ENCODE measurements at places on chromosomes 6 and 20. TPM values are rescaled to one million over a fixed set of nuclear protein-coding genes. Genes with fewer than 3 reads are reported as not detected.

GRCh38 chr20:18048176-18048575 lies 9.5 kb downstream of the OVOL2 start:
- no peak for DNase-seq

GRCh38 chr6:107709341-107709740 lies 114.8 kb downstream of the SCML4 start:
- no peak for DNase-seq

The PHACTR1 gene
- not detected for total RNA-seq

The COX4I2 gene
- total RNA-seq, result not detected

The TP53TG5 gene
- total RNA-seq, result not detected

DNA sequence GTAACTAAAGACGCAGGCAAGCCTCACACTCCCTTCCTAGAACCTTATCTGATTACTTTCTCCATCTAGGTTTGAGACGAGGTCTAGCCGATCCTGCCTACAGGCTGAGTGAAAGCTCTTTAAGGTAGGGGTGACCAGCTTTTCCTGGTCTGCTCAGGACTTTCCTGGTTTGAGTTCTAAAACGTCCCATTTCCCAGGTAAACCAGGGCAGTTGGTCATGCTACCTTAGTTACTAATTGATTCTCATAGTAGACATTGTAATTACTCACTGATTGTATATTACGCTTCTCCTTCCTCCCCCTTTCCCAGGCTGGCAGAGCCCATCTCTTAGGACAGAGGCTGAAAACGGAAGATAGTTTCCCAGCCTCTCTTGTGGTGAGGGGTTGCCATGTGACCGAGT lies 27.9 kb upstream of the RSPO4 start:
- no peak for DNase-seq

The TMEM151B gene
- total RNA-seq, result 0.32 TPM

The CTAGE9 gene
- total RNA-seq, result not detected

The AIG1 gene
- 16.5 TPM for total RNA-seq

The DNAH8 gene
- 0.16 TPM for total RNA-seq

DNA sequence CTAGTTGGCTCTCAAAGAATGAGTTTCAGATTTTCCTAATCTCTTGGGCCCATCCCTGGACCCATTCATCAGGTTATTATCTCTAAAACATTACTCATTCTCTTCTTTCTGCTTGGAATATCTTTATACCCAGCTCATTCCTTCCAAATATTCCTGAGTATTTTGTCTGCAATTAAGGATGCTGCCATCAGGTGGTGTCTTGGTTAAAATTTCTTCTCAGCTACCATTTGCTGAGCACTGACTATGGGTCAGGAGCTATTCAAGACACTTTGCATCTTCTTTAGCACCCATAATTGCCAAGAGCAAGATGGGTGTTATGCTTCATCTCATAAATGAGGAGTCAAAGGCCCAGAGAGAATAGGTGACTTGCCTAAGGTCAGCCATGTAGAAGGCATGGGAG lies 8.4 kb downstream of the SUN5 start:
- DNase-seq, result no peak

The C20orf141 gene
- not detected for total RNA-seq

The TCF15 gene
- not detected for total RNA-seq

The RGS17 gene
- total RNA-seq, result not detected

- DNase-seq, result no peak
Observed at GRCh38 chr20:56378386-56378785, 13.6 kb downstream of the AURKA start.

DNA sequence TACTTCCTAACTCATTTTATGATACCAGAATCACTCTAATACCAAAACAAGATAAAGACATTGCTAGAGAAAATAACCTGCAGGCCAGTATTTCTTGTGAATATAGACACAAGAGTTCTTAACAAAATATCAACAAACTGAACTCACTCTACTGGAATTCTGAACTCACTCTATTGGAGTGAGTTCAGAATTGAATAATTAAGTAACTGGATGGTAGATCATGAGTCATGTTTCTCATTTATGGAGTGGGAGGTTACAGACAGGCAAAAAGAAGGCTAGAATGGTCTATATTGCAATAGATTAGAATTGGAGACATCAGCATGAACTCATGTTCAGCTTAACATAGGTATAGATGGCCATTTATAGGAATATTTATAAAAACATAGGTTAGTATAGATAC lies 26.6 kb upstream of the C6orf58 start:
- DNase-seq, result no peak

The HCK gene
- 9.7 TPM for total RNA-seq

DNA sequence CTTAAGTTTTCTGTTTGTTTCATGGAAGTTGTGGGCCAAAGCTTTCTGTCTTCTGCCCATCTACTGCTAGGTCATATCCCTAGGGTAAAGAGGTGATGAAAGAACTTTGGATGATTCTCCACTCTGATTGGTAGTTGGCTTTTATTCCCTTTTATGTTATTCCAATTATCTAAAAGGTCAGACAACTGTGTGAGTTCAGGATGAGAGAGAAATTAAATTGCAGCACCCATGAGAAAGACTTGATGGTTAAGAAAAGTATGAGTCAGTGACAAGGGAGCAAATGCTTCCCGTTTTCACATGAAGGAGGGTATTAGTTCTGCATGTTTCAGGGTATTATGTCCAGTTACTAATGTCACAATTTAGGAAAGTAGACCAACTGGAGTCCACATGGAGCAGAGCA lies 136.3 kb downstream of the CD109 start:
- no peak for DNase-seq

- no peak for DNase-seq
Observed at GRCh38 chr6:127518710-127519468, at the start of gene MTCL3. TSS of gene MTCL3 (minus strand) at chr6:127519335.

The ZC3H12D gene
- total RNA-seq, result 24.3 TPM

The CASP8AP2 gene
- total RNA-seq, result 16.1 TPM

The AVP gene
- not detected for total RNA-seq

GRCh38 chr6:103193413-103193812 lies 1666.3 kb downstream of the HACE1 start:
- no peak for DNase-seq

The CD93 gene
- total RNA-seq, result 6.3 TPM

DNA sequence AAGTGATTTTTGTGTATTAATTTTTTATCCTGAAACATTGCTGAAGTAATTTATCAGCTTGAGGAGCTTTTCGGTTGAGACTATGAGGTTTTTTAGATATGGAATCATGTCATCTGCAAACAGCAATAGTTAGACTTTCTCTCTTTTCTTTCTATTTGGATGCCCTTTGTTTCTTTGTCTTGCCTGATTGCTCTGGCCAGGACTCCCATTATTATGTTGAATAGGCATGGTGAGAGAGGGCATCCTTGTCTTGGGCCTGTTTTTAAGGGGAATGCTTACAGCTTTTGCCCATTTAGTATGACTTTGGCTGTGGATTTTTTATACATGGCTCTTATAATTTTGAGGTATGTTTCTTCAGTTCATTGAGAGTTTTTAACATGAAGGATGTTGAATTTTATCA lies 207.6 kb upstream of the DEFB112 start:
- DNase-seq, result no peak

- no peak for DNase-seq
Observed at GRCh38 chr6:160756871-160757270, 54.8 kb downstream of the PLG start.

The LST1 gene
- 1.9 TPM for total RNA-seq
